Cortex of kidney (tissue), 1 donor: ENCODE measurements at places on chromosomes 6 and 20.

DNA sequence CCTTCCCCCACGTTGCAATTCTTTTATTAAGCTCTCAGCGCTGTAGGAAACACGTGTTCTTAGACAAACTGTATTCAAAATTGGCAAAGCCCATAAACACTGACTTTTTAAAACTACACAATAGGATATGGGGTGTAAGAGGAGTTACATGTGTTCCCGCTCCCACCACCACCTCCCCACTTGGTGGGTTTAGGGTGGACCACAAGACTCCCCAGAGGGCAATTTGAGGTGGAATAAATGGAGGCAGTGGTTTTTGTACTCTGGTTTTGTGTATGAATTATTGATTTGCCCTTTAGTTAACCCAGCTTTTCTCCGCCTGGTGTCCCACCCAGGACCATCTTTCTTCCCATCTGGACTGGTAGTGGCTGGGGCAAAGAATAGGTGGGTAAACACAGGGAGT lies 3.7 kb downstream of the UQCC2 start:
- DNase-seq, result no peak

DNA sequence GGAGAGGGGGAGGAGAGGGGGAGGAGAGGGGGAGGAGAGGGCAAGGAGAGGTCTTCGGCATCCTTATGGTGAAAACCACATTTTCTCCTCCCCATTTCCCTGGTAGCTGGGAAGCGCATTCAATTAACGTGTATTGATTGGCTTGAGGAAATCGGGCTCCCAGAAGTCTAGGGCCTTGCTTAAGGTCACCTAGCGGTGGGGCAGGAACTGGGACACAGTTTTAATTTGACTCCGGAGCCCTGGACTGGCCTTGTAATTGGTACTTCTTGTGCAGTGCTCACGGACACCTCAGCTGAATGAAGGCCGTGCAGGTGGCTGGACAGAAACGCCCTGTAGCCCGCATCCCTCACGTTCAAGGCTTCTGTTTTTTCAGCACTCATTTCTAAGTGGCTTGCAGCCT lies 42.8 kb downstream of the CTCFL start:
- DNase-seq, result no peak

DNA sequence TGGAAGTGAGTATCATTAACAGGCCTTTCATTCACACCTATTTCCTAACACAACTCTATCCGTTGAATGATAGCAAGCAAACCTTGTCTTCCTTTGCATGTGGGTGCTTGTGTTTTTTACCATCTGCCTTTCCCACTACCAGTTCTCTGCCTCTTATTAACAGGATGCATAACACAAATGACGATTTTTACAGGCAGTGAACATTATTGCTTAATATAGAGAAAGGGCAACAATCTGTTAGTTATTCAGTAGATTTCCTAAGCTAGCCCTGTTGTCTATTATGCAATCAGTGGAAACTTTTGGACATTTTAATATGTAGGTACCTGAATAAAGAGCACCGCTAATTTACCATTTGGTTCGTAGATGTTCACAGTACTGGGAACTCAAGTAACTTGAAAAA lies 348.8 kb upstream of the PLCB4 start:
- DNase-seq, result no peak

GRCh38 chr20:41938353-41938752 lies 320.2 kb upstream of the CHD6 start:
- DNase-seq, result no peak
